Testis (tissue), 5 donors: ENCODE measurements at places on chromosomes 11 and 22. TPM values are rescaled to one million over a fixed set of nuclear protein-coding genes. Genes with fewer than 3 reads are reported as not detected.

- DNase-seq, result no peak
Observed at GRCh38 chr11:124211321-124211720, 28.2 kb downstream of the OR10D3 start.

GRCh38 chr11:1041149-1041467 lies 4.6 kb upstream of the MUC6 start:
- no peak for DNase-seq

Gene LDHAL6A
- total RNA-seq, result 2.4 TPM

Gene GGTLC2
- total RNA-seq, result 21.5 TPM

Gene TRIM48
- not detected for total RNA-seq
